ENCODE measurements at places on chromosomes 4 and X.

DNA sequence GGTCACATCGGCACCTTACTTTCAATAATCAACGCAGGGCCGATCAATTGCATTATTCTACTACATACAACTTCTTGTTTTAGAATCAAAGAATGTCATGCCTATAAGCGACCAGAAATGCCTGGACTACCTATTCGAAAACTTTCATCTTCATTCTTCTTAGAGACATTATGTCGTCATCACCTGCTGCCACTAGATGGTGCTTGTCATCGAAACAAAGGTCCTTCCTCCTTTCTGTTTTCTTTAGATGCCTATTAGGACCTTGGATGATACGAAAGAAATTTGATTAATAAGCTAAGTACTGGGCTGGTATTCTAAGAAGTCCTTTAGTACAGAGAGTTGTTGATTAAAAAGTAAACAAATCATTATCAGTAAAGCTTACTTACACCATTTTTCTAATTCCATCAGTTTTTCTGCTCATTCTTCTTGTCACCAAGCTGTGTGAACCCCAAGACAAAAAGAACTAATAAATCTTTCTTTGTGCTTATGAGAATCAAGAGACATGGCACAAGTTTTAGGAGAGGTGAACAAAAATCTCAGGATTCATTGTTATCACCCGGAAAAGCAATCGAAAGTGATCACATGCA, 154.5 kb upstream of the SLC4A4 start:
- DNase-seq, result no peak

DNA sequence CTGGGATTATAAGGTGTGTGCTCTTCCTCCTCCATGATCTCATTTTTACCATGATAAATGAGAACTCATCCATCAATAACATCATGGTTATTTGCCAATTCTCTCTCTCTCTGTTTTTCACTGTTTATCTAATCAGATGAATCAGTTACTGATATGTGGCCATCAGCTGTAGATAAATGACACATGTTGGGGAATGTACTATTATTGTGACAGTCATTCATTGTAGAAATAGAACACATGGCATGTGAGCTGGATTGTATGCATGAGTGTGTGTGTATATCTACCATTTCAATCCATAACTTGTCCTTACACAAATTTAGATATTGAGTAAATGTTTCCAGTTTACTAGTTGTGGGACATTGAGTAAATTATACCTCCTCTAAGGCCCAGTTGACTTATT, 53.0 kb downstream of the OSTC start:
- DNase-seq, result no peak

- no peak for DNase-seq
Measured at GRCh38 chr4:18860836-18861530, 839.4 kb upstream of the LCORL start.

DNA sequence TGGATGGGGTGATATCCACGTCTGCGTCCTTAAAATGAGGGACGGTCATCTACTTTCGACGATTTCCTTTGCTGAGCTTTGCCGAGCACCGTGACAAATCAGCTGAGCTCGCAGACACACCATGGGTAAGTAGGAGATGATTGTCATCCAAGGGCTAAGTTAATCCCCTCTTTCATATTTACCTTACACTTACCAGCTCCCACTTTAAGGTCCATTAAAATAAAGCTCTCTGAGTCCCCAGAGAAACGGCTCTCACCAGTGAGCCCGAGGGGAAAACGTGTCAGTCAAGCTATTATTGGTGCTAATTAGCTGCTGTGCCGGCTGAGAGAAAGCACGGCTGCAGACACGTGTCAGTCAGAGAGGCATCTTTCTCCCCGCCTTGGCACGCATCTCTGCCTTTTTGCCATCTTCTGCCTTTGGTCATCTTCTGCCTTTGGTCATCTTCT, 72.2 kb downstream of the CRLF2 start:
- no peak for DNase-seq

DNA sequence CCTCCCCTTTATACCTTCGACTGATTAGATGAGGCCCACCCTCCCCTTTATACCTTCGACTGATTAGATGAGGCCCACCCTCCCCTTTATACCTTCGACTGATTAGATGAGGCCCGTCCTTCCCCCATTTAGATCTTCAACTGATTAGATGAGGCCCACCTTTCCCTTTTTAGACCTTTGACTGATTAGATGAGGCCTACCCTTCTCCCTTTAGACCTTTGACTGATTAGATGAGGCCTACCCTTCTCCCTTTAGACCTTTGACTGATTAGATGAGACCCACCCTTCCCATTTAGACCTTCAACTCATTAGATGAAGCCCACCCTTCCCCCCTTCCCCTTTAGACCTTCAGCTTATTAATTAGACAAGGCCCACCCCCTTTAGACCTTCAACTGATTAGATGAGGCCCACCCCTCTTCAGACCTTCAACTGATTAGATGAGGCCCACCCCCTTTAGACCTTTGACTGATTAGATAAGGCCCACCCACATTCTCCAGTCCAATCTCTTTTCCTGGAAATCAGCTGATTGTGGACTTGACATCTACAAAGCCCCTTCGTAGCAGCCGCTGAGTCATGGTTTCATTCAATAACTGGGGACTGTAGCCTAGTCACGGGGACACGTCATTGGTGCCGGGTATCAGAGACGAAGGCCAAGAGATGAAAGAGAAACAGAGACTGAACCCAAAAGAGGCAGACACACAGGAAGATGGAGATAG, 28.8 kb upstream of the IL3RA start:
- no peak for DNase-seq

DNA sequence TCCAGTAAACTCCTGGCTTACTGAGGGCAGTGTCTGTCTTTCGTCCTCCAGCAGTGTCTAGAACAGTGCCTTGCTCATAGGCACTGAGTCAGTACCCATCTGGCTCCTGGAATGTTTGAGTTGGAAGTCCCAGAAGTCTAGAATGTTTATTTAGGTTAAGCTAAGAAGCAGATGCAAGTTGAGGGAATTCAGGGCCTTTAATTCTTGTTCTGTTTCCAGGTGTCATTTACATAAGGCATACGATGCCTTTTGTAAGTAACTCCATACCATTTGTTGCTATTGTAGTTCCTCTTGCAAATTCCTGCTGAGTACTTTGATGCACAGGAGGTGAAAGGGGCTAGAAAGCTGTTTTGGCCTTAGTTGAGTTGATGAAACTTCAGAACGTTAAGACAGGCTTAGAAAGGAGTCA, 22.2 kb downstream of the ARHGAP10 start:
- peak; percentile 72 for DNase-seq

GRCh38 chrX:13419918-13420317, 100.1 kb upstream of the ATXN3L start:
- DNase-seq, result no peak

DNA sequence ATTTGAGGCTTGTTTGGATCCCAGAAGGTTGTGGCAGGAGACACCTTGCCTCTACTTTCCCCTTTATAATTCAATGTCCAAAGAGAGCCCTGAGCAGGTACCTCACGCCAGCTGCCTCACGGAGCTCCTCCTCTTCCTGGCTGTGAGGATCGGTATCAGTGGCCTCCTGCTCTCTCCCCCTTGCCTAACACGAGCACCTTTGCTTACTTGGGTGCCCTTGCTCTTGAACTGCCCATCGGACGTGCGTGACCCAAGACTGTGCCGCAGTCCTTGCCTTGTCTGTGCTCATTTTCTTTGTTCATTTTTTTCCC, 27.8 kb upstream of the MSANTD1 start:
- DNase-seq, result no peak

GRCh38 chrX:18449236-18449635, 23.8 kb downstream of the CDKL5 start:
- no peak for DNase-seq

- DNase-seq, result no peak
Measured at GRCh38 chr4:183898456-183898855, 6.7 kb upstream of the STOX2 start.

DNA sequence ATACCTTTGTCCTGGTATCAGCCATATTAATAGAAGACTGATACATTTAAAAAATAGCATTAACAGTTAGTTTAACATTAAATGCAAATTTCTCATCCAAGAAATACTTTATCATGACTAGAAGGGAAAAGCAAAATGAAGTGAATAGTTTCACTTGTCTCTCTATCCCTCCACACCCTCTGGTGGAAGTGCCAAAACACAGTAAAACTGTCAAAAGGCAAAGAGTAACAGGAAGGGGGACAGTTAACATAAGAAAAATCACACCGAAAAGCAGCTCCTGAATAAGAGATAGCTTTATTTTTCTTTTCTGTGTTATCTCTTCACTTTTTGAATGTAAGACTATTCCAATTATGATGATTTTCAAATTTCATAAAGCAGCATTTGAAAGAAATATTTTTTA, 187.2 kb downstream of the FBXW7 start:
- no peak for DNase-seq

- DNase-seq, result no peak
Measured at GRCh38 chr4:24260923-24261564, 323.3 kb downstream of the DHX15 start.

- DNase-seq, result no peak
Measured at GRCh38 chr4:76250962-76251361, 559 bp upstream of the FAM47E start.

DNA sequence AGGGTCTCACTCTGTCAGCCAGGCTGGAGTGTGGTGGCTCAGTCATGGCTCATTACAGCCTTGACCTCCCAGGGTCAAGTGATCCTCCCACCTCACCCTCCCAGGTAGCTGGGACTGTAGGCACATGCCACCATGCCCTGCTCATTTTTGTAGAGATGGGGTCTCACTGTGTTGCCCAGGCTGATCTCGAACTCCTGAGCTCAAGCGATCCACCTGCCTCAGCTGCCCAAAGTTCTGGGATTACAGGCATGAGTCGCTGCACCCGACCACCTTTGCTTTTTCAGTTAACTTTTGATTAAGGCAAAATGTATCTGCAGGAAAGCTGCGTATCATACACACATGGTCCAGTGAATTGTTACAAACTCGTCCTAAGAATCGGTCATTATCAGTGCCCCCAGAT, 16.5 kb upstream of the CLCN4 start:
- no peak for DNase-seq

DNA sequence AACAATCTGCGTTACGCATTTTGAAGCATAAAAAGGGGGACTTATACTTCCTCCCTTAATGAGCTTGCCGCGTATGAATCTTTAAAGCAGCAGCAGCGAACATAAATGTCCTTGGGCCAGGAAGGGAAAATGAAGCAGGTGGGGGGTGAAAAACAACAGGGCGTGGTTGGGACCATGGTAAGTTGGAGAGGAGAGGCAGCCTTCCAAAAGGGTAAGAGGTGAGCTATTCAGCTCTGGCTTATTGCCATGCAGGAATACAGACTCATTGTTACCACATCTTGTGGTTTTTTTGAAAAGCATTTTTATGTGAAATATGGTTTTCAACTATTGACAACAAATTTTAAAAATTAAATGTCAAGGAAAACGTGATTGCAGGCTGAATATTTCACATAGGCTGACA, 710.7 kb upstream of the FAM241A start:
- no peak for DNase-seq

DNA sequence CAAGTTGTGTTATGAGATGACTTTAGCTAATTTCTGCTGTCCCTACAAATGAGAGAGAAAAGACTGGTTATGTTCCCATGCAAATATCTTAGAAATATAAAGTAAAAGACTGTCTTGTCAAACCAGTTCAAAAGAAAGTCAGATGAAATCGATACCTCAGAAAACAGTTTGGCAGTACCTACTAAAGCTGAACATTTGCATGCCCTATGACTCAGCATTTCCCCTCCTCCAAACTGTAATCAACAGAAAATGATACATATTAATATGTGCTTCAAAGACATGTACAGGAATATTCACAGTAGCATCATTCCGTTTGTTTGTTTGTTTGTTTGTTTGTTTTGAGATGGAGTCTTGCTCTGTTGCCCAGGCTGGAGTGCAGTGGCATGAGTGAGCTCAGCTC, 90.3 kb downstream of the ARX start:
- DNase-seq, result no peak

All from non-pigmented ciliary epithelial cell (primary cell).